ENCODE measurements at places on chromosomes 1 and 21.

GRCh38 chr1:25566730-25567341 lies 23.4 kb downstream of the LDLRAP1 start:
- DNase-seq: peak; percentile 81

DNA sequence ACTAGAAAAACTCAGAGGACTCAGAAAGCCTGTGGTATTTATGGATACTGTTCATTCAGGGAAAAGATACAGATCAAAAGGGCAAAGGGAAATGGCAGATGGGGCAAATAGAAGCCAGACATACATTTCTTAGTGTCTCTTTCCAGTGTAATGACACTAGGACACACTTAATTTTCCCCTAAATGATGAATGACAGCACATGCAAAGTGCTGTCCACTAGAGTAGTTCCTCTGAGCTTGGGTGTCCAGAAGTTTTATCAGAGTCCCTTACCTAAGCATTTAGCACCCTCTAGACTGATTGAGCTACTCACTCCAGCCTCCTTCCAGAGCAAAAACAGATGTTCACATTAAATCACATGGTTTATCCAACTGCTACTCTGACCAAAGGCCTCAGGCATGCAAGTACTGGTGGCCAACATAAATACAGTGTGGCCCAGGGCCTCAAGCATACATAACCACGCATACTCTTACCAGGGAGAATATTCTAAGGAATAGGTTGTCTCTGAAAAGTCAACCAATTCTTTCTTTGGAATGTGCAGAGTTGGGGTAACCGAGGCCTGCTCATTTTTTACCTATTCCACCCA lies 166.9 kb downstream of the NCAM2 start:
- no peak for DNase-seq

DNA sequence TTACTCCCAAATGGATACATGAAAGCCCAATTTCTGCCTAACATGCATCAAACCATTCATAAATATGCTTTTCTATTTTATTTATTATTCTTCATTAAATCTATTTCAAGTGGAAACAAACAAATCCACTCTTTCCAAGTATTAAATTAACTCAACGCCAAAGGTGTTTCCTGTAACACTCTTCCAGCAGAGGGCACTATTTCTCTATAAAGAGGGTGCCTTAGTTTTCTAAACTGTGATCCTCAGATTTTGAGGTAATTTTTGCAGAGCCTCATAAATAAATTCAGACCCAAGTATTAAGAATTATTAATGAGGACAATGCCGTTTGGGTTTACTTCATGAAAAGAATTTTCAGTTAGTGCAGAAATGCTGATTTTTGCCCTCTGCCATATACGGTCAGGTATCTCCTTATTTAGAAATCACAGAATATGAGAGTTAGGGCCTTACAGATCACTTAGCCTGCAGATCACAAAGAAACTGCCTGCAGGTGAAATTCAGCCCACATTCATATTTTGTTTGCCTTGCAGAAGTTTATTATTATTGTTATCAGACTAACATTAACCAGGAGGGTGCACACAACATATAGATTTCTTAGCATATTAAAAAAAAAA lies 40.1 kb upstream of the MYSM1 start:
- no peak for DNase-seq

GRCh38 chr1:119040489-119040888 lies 52.3 kb upstream of the TBX15 start:
- no peak for DNase-seq

DNA sequence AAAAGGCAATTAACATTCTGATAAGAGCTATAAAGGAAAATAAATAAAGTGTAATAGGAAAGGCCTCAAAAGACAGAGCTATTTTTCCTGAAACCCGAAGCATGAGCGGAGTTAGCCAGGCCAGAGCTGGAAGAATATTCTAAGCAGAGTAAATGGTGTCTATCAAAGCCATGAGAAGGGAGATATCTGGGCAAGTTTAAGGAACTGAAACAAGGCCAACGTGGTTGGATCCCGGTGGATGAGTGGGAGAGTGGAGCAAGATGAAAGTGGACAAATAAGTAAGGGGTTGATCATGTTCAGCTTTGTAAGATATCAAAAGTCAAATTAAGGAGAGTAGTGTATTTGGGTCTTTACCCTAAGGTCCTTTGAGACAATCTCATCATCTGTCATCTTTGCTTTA lies 234.0 kb downstream of the TM2D1 start:
- no peak for DNase-seq

- no peak for DNase-seq
These were observed 44.4 kb downstream of the COLGALT2 start for GRCh38 chr1:183993132-183993531.

- no peak for DNase-seq
These were observed 65.2 kb downstream of the SLC37A1 start for GRCh38 chr21:42578761-42579415.

GRCh38 chr21:27648560-27648959 lies 681.7 kb upstream of the ADAMTS5 start:
- no peak for DNase-seq

- DNase-seq: no peak
These were observed 4.9 kb downstream of the TMEM9 start for GRCh38 chr1:201149400-201149799.

GRCh38 chr1:48875552-48876329 lies 99.0 kb upstream of the BEND5 start:
- no peak for DNase-seq

DNA sequence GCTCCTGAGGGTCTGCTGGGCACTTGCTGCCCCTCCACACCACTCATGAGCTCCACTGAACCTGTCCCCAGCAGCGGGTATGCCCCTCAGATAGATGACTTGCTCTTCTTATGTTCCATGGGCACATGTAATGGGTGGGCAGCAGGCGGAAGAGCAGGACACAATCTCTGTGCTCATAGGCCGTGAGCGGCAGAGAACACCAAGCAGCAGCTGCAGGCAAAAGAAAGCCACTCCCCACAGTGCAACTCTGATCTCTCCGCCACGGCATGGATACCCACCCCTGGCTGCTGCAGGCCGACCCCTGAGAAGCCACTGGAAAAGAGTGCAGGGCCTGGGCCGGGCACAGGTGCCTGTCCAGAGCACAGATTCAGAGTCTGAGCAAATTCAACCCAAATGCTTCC lies 135.2 kb upstream of the RUNX3 start:
- no peak for DNase-seq

- DNase-seq: no peak
These were observed 17.2 kb upstream of the SUMO3 start for GRCh38 chr21:44834951-44835646.

DNA sequence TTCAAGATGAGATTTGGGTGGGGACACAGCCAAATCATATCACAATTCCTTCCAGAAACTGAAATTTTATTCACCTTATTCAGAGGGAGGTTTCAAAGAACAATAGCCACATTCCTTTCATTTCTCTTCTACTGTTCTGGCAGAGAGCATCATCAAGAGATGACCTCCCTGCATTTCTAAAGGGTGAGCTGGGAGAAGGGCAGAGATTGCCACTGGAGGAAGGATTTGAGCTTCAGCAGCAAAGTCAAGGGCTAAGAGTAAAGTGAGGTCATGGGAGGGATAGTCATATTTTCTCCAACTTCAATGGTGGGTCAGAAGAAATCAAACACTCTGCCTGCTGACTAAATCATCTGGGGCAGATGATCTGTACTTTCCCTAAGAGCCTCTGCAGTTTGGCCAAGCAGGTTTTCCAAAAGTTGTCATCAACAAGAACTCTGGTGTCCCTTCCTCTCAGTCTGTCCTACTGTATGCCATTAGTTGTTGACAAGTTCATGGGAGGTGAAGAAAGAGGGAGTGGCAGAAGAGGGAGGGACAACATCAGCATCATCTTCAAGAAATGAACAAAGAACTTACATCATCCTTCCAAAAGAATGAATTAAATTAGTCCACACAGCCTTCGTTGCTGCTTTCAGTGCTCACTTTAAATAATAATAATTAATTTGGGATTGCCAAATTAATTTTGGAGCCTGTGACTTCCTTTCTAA lies 298.3 kb downstream of the ASTN1 start:
- no peak for DNase-seq

GRCh38 chr1:50106095-50106761 lies 2.5 kb upstream of the ELAVL4 start:
- no peak for DNase-seq

DNA sequence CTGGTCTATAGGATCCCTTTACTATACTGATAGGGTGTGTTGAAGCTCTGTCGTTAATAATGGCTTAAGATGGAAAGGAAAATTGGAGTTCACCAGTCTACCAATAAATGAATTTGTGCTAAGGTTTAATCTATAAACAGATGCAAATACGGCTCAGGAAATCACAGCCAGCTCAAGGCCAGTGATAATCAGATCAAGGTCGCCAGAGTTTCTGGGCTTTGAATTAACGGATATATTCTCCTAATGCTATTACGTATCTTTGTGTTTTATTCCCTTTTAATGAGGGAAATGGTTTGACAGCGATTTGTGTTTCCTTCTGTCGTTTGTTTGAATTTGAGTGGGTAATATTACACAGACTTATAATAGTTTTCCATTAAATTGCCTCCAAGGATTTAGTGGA lies 279.6 kb downstream of the BACH1 start:
- no peak for DNase-seq

GRCh38 chr1:239547987-239548386 lies 161.6 kb downstream of the CHRM3 start:
- DNase-seq: no peak

- no peak for DNase-seq
These were observed 34.1 kb downstream of the KIAA1614 start for GRCh38 chr1:180946541-180947498.

DNA sequence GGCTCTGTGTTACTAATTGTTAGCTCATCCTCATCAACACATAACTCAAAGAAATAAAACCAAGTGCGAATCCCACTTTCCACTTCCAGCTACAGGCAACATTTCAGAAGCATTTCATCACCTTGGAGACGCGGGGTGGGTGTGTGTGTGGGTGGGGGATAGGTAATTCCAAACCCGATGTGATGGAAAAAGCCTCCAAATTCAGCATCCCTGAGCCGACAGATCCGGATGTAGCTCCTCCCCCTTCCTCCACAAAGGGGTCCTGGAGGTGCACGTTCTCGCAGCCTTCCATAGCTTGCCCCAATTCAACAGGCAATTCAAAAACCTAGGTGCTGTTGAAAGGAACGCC lies 486 bp downstream of the HSPA13 start:
- no peak for DNase-seq

DNA sequence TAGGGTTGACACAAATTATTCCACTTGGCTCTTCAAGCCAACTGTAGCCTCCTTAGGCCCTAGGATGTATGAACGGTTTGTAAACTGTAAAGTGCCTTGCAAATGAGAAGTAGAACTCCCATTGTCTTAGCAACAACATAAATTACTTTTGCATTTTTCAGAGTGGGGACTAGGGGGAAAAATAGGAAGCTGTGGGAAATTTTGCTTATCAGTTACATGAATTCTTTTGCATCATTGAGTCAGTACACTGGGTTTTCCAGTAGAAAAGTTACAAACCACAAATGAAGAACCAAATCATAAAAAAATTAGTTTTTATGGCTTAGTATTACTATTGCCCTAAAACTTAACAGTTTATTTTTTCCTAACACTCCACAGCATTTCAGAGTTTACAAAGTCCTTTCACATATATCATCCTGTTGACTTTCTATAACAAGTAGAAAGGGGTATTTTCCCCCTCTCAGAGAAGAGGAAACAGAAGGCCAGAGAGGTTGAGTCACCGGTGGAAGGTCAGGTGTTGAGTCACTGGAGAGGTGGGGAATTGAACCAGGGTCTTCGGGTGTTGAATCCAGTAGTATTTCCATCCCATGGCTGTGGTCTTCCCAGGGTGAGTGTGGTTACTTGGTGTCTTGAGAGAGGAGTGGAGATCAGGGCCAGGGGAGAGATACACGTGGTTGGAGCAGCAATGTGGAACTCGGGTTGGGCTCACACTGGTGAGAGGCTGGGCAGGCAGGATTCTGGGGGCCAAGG lies 71.9 kb upstream of the USP24 start:
- DNase-seq: no peak

- no peak for DNase-seq
These were observed 66.8 kb downstream of the VPS13D start for GRCh38 chr1:12296623-12297022.

DNA sequence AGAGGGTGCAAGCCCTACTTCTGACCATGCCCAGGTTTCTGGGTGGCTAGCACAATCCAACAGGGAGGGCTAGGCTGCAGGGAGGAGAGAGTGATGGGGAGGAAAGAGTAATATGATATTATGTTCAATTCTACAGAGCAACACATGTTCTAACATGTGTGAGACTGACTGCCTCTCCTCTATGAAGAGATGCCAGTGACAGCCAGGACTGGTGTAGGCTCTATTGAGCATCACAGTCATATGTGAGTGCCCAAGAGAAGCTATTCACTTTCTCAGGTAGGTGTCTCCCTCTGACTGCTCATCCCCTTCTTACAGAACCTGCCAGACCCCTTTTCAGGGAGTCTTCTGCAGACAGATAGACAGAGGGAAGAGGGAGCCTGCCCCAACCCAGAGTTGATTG lies 446.1 kb downstream of the SIPA1L2 start:
- DNase-seq: no peak

GRCh38 chr1:179803104-179803503 lies 60.0 kb downstream of the FAM163A start:
- no peak for DNase-seq

DNA sequence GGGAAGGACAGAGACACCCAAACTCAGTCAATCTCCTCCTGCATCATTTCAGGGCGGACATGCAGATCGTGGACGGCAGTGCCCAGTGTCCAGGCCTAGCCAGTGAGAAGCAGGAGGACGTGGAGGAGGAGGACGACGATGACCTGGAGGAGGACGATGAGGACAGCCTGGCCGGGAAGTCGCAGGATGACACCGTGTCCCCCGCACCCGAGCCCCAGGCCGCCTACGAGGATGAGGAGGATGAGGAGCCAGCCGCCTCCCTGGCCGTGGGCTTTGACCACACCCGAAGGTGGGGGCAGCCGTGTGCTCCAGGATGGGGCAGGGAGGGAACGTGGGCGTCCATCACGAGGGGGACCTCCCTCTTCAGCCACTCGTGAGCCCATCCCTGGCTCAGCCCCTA lies 23.6 kb upstream of the ARHGEF16 start:
- no peak for DNase-seq

GRCh38 chr1:161736335-161736969 lies 13.1 kb upstream of the DUSP12 start:
- DNase-seq: no peak

DNA sequence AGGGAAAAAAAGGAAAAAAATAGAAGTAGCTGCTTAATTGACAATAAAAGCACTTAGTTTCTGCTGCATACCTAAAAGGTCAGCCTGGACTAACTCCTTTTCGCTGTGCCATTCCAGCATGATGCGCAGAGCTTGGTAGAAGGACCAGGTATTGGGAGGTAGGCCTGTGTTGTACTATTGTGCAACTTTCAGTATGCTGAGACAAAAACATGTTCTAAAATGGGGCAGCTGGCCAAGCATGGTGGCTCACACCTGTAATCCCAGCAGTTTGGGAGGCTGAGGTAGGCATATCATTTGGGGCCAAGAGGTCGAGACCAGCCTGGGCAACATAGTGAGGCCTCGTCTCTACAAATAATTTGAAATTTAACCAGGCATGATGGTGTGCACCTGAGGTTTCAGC lies 15.0 kb upstream of the SCCPDH start:
- DNase-seq: no peak

DNA sequence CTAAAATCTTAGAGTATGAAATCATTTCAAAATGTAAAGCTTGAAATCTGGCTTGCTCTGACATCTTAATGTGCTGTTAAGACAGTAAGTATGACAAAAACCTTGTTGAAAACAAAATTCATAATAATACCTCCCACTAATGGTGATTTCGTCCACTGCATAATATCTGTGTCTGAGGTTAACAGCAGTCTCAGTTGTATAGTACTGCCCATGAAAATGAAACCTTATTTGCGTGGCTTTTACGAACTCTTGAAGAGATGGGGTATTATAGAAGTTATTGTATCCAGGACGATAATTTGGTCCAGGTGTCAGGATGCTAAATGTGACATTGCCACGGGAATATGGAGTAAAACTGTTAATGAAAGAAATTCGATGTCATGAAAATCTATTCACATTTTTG lies 99.9 kb downstream of the USH2A start:
- DNase-seq: no peak
